Right ventricle myocardium inferior (tissue), 1 donor: ENCODE measurements at places on chromosomes 12 and 14. TPM values are rescaled to one million over a fixed set of nuclear protein-coding genes. Genes with fewer than 3 reads are reported as not detected.

The A2M gene
- total RNA-seq: 640 TPM

The SMCO3 gene
- total RNA-seq: 0.30 TPM

The LMNTD1 gene
- total RNA-seq: not detected

The EIF2S3B gene
- 0.62 TPM for total RNA-seq

The TBC1D30 gene
- total RNA-seq: 0.35 TPM

The SPTB gene
- total RNA-seq: 79.4 TPM

The FGF6 gene
- total RNA-seq: not detected

The FERMT2 gene
- 127 TPM for total RNA-seq

The STYK1 gene
- not detected for total RNA-seq
